ENCODE measurements at places on chromosomes 4 and X.

DNA sequence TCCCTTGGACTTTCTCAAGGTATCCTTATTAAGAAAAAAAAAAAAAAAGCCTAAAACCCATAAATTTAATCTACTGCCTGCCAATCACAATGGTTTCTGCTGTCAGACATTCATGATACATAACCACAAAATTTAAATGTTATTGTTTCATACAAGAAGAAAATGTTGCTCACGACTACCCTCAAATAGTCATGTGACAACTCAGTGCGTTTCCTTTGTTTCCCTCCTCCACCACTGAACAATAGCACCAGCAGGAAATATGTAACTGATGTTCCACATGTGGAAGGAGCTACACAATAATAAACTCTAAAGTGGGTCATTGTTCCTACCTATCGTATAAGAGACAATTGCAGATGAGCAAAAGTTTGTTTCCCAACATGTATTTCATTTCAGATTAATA lies 244.1 kb upstream of the EDNRA start:
- DNase-seq: no peak

GRCh38 chrX:82591421-82591820 lies 916.7 kb upstream of the POU3F4 start:
- DNase-seq: no peak

- no peak for DNase-seq
Observed at GRCh38 chr4:10457255-10457801, at the start of gene ZNF518B. Gene ZNF518B (minus strand): TSS chr4:10457426. CDS start chr4:10446328, 11,098 bp downstream.

DNA sequence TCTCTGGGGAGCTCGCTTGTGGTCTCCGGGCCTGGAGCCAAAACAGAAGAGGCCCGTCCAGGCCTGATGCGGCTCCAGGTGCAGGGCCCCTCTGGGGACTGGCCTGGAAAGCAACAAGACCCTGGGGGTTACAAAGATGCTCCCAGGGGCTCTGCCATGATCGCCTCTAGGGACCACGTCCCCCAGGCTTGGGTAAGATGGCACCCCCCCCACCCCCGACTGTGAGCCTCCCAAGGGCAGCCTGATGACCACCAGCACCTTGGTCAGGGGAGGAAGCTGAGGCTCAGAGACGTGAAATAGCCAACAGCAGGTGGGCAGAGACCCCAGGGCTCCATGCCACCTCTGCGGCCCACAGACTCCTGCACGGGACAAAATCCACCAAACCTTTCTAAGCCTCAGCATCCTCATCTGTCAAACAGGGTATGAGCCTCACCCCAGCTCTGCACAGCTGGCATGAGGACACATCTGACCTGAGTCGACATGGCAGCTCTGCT lies 25.4 kb downstream of the C4orf50 start:
- no peak for DNase-seq

DNA sequence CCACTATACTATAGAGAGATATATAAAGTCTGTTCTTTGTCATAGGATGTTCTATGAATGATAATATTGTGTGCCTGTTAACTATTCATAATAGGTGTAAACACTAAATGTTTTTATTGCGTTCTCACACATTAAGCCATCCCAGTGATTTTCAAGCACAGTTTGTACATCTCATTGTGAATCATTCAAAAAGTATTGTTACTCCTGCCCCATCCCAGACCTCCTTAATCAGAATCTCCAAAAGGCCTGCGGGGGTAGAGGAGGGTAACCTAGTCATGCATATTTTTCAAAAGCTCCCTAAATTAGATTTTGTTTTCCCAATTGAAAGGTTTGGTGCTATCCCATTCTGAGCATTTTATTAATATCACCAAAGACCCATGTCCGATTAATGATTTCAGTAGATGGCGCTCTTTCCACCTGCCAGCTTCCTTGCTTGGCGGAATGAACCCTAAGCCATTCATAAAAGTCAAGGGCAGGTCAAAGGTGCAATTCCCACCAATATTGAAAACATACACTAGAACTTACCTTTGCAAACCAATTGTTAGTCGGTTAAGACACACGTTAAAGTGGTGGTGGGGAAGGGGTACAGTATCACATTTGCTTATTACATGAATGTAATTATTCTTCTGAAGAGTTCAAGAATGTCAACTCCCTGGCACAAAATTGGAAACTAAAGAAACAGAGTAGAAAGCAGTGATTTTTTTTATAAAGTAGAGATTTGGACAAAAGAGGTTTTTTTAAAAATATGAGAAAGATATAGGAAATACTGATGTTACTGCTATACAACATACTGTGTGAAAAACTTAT lies 5.8 kb upstream of the TET2 start:
- DNase-seq: no peak

- no peak for DNase-seq
Observed at GRCh38 chrX:49003696-49004095, 1.6 kb upstream of the GRIPAP1 start.

DNA sequence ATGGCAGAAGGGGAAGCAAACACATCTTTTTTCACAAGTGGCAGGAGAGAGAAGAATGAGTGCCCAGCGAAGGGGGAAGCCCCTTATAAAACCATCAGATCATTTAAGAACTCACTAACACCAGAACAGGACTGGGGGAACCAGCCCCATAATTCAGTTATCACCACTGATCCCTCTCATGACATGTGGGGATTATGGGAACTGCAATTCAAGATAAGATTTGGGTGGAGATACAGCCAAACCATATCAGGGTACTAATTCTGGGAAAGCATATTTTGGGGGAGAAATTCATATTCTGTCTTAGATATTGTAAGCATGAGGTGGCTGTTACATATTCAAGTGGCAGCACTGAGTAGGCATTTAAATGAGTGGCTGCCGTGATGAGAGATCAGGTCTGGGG lies 87.8 kb downstream of the RAPGEF2 start:
- no peak for DNase-seq

- no peak for DNase-seq
Observed at GRCh38 chr4:148653681-148654080, 211.5 kb upstream of the NR3C2 start.

GRCh38 chrX:150873616-150874015 lies 24.9 kb downstream of the CD99L2 start:
- DNase-seq: no peak

DNA sequence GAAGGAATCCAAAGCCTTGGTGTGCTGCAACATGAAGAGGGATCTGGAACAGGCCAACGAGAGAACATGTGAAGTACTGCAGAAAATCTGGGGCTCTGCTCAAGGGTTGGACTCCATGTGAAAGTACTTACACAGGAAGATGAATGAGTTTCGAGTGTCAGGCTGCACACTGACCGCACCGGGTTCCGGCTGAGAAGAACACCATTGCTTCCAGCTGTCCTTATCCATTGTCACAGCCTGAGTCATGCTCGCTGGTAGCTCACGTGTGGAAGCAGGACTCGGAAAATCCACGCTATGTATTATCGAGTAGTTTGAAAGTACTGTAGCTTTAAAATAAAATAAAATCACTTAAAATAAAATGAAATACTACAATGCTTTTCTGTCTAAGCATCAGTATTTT lies 50.4 kb upstream of the TBL1X start:
- DNase-seq: no peak

DNA sequence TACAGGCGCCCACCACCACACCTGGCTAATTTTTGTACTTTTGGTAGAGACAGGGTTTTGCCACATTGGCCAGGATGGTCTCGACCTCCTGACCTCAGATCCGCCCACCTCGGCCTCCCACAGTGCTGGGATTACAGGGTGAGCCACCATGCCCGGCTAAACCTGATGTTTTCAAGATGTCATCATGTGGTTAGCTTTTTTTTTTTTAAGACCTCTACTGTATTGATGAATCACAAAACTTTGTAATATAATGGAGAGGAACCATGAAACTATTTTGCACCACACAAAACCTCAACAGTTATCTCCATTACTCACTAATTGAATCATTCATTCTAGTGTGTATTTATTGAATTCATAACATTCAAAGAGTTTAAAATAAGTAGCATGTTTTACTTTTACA lies 94.7 kb upstream of the NEIL3 start:
- DNase-seq: no peak

Measured in NCI-H187 treated with DMSO at 0.1 percent for 48 hours (cell line).